Osteocyte (in vitro differentiated cells): ENCODE measurements at places on chromosomes 16 and 17. TPM values are rescaled to one million over a fixed set of nuclear protein-coding genes. Genes with fewer than 3 reads are reported as not detected.

DNA sequence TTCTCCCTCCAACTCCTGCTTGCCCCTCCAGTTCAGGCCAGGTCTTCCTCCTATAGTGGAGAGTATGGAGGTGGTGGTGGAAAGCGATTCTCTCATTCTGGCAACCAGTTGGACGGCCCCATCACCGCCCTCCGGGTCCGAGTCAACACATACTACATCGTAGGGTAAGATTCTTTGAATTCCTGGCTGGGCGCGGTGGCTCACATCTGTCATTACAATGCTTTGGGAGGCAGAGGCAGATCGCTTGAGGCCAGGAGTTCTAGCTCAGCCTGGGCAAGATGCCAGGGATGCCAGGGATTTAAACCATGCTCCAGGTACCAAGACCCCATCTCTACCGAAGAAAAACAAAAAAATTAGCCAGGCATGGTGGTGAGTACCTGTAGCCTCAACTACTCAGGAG is 1.4 kb downstream of the ZG16 start:
- no peak for DNase-seq

- DNase-seq: no peak
These were observed 9.3 kb upstream of the CARD14 start for GRCh38 chr17:80160536-80160935.

DNA sequence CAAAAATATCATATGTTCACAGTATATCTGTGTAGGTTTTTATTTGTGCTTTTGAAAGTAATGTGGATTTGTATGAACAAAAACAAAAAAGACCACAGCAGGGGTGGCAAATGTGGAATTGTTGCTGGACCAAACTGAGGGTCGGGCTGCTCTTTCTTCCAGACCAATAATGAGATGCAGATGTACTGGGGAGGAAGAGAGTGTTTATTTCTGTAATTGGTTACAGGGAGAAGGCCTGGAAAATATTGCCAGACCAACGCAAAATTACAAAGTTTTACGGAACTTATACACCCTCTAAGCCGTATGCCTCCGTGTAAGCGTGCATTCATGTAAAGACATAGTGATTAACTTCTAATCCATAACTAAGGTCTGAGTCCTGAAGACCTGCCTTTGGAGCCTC is 353.9 kb upstream of the C16orf82 start:
- no peak for DNase-seq

- DNase-seq: no peak
These were observed 12.5 kb downstream of the TOM1L2 start for GRCh38 chr17:17959520-17960361.

- no peak for DNase-seq
These were observed 31.2 kb downstream of the HNF1B start for GRCh38 chr17:37713624-37714023.

- DNase-seq: no peak
These were observed 355.4 kb upstream of the SOX9 start for GRCh38 chr17:71765437-71765836.

- no peak for DNase-seq
These were observed 130.3 kb downstream of the IRF8 start for GRCh38 chr16:86029131-86029741.

DNA sequence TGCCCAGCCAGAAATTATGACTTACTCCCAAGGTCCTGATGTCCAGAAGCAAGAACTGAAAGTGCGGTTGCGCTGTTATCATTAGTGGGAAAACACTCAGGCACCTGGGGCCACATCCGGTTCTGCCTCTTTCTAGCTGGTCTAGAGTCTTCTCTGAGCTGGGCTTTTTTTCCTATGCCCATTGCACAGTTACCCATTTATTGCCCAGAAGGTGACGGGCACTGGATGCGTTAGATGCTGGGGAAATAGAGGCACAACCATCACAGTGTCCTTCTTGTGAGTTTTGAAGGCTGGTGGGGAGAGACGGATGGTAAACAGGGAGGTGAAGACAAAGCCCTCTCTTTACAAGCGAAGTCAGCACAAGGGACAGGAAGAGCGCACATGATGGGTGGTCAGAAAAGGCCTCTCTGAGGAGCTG is 37.7 kb downstream of the PLCG2 start:
- no peak for DNase-seq

DNA sequence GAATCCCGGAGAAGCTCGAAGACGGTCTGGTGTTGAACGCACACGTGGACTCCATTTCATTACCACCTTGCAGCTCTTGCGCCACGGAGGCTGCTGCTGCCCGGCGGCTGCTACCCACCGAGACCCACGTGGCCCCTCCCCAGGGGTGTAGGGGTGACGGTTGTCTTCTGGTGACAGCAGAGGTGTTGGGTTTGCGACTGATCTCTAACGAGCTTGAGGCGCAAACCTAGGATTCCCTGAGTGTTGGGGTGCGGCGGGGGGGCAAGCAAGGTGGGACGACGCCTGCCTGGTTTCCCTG is 1.7 kb upstream of the CBX4 start:
- DNase-seq: no peak

DNA sequence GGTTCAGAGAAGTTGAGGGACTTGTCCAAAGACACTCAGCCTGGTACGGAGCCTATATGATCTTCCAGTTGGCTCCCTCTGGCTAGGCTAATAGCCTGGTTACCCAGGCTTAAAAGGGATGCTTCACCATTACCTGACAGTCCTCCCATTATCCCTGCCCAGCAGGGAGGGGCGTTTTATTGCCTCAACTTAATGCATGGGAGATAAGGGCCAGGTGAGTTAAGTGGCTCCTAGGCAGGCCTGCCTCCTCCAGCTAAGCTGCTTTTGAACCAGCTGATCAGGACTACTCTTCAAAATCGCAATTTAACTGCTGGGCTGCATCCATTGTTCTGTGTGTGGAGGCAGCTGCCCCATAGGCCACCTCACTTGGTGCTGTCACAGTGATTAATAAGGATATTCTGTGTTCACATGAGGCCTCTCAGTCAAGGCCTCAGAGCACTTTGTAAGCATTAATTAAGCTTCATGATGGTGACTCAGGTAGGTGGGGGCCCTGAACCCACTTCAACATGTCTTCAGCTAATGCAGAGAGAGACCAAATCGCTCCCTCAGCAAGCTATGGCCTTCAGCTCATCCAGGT is 27.9 kb downstream of the SMPD3 start:
- no peak for DNase-seq

DNA sequence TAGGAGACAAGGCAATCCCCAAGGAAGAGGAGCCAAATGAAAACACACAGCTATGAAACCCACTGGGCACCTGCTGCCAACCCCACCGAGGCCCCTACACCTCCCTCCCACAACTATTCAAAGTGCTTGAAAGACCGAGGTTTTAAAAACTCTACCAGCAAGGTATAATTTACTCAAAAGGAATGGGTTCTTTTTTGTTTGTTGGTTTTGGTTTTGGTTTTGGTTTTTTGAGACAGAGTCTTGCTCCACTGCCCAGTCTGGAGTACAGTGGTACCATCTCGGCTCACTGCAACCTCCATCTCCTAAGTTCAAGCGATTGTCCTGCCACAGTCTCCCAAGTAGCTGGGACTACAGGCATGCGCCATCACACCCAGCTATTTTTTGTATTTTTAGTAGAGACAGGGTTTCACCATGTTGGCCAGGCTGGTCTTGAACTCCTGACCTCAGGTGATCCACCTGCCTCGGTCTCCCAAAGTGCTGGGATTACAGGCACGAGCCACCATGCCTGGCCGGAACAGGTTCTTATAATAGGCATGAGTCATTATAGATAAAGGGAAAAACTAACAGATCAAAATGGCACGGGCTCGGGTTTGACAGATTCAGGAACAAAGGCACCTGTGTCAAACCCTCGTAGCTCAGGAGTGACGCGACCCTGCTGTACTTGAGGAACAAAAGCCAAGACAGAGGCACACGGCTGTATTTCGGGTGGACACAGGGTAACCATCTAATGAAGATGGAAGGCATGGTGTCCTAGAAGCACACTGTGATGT is 40.7 kb downstream of the COTL1 start:
- no peak for DNase-seq

- no peak for DNase-seq
These were observed 615.6 kb upstream of the SOX9 start for GRCh38 chr17:71505200-71505599.

DNA sequence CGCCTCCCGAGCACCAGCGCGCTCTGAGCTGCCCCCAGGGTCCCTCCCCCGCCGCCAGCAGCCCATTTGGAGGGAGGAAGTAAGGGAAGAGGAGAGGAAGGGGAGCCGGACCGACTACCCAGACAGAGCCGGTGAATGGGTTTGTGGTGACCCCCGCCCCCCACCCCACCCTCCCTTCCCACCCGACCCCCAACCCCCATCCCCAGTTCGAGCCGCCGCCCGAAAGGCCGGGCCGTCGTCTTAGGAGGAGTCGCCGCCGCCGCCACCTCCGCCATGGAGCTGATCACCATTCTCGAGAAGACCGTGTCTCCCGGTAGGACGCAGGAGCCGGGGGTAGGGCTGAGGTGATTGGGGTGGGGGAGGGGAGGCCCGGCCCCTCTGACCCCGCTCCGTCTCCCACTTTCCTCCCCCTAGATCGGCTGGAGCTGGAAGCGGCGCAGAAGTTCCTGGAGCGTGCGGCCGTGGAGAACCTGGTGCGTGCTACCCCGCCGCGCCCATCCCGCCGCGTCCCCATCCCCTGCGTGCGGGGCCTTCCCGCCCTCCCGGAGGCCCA is 329 bp downstream of the KPNB1 start:
- no peak for DNase-seq

DNA sequence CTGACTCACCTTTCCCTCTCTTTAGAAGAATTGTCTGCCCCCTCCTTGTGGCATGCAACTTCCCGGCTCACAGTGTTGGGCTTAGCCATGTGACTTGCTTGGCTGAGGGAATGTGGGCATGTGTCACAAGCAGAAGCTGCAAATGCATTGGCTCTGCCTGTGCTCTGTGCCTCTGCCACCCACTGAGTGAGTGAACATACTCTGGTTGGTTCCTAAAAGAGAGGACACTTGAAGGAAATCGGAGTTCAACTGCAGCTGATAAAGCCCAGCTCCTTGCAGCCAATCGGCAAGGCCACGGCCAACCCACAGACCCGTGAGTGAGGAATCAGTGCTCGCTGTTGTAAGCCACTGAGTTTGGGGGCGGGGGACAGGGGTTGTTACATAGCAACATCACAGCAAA is 10.9 kb upstream of the GINS2 start:
- DNase-seq: no peak

DNA sequence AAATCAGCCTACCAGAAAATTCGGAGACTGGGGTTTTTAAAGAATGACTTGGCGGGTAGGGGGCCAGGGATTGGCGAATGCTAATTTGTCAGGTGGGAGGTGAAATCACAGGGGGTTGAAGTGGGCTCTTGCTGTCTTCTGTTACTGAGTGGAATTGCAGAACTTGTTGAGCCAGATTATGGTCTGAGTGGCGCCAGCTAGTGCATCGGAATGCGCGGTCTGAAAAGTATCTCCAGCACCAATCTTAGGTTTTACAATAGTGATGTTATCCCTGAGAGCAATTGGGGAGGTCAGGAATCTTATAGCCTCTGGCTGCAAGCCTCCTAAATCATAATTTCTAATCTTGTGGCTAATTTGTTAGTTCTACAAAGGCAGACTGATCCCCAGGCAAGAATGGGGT is 762 bp upstream of the RBL2 start:
- DNase-seq: no peak

- DNase-seq: no peak
These were observed 12.8 kb upstream of the CLEC18C start for GRCh38 chr16:70160821-70161220.

DNA sequence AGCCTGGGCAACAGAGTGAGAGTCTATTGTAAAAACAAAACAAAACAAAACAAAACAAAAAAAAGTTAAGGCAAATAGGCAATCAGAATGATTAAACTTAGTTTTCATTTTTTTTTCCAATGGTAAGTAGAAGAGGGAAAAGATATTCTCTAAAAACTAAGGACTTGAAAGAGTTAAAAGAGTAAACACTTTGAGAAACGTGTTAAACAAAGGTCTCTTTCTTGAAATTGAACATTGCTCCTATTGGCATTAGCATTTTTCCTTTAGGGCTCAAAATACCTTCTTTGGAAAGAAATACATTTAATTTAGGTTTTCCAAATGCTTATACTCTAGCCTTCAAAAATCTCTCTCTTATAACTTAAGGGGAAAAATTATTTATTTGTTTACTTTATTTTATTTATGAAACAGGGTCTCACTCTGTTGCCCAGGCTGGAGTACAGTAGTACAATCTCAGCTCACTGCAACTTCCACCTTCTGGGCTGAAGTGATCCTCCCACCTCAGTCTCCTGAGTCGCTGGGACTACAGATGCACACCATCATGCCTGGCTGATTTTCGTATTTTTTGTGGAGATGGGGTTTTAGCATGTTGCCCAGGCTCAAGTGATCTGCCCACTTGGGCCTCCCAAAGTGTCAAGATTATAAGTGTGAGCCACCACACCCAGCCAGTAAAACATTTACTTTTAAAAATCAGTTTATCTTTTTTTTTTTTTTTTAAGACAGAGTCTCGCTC is 44.7 kb upstream of the VPS4A start:
- no peak for DNase-seq

DNA sequence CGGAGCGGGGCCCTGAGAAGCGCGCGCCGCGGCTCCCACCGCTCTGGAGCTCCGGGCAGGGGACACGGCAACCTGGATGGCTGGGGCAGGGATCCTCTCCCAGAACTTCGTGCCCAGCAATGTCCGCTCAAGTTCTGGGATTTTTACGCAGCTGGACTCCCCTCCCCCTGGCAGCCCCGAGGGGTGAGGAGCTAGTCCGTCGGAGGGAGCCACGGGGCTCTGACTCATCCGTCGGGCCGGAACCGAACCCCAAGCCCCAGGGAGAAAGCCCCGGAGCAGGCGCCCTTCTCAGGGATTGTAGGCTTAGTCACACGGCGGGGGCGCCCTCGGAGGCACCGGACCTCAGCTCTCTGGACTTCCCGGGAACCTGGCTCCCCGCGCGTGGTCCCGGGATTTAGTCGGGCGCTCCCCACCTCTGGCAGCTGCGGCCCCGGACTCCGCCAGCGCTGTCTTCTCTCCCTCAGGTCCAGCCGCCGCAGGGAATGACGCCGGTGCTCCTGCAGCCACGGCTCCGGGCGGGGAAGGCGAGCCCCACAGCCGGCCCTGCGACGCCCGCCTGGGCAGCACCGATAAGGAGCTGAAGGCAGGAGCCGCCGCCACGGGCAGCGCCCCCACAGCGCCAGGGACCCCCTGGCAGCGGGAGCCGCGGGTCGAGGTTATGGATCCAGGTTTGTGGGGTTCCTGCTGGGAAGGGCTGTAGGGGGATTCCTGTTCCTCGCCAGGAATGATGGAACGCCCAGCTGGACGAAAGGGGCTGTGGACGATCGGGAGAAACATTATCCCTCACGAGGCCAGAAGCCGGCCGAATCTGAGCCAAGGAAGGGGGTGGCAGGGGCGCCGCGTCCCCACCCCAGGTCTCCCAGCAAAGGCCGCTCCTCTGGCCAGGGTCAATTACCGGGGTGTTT is 830 bp downstream of the SPHK1 start:
- DNase-seq: no peak

GRCh38 chr16:69865701-69866100 is 85.4 kb upstream of the CLEC18A start:
- no peak for DNase-seq

GRCh38 chr17:78651554-78651953 is 74.4 kb upstream of the DNAH17 start:
- DNase-seq: no peak

Gene CTRB1
- not detected in 2 replicates for total RNA-seq

Gene WNK4
- total RNA-seq: 0.16 TPM in 2 replicates

Gene NKIRAS2
- 48.9 and 51.3 TPM in 2 replicates for total RNA-seq

Gene ZC3H18
- 49.8 and 50.2 TPM in 2 replicates for total RNA-seq

Gene ABCA5
- 15.9 and 18.9 TPM in 2 replicates for total RNA-seq

Gene C16orf54
- not detected in 2 replicates for total RNA-seq

Gene HBQ1
- not detected in 2 replicates for total RNA-seq

Gene CYBC1
- 69.8 and 78.7 TPM in 2 replicates for total RNA-seq

Gene TLCD2
- total RNA-seq: 4.2 and 4.7 TPM in 2 replicates

Gene COX6A2
- total RNA-seq: not detected in 2 replicates

Gene TENT4B
- total RNA-seq: 9.6 and 11.1 TPM in 2 replicates

Gene RAPGEFL1
- 5.7 and 6.8 TPM in 2 replicates for total RNA-seq

Gene TBC1D3E
- not detected in 2 replicates for total RNA-seq

Gene FZD2
- total RNA-seq: 203 and 207 TPM in 2 replicates
